ENCODE measurements at places on chromosomes 4 and X.

DNA sequence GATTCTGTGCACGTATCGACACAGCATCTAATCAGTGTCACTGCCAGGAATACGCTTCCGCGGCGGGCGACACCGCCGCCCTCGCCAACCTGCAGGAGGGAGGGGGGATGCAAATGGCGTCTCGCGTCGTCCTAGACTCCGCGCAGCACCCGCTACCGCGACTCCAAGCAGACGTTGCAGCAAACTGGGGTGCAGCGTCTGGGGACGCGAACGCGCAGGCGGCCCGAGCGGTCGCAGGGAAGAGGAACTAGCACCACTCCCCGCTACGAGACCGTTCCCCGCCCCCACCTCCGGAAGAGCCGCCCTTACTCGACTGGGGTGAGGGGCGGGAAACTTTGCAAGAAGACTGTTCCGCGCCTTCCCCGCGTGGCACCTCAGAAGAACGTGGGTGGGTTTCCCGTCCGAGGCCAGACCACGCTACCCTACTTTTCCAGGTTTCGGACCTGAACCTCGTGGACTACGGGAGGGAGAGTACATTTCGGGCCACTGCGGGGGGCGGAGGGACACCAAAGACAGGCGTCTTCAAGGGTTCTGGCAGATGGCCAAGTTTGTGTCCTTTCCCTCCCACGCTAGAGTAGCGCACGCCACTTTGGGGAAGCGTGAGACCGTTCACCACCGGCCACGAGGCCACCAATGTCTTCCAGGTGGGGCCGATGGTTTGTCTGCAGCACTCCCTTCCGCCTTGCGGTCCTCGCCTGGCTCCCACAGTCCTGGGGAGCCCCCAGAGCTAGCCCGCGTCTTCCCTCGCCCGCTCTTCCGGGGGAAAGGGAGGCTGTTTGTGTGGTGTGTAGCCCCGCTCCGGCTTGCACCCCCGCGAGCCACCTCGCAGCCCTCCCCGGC, 78.0 kb upstream of the BCOR start:
- DNase-seq, result peak; percentile 64

GRCh38 chrX:79400623-79401022, 33.5 kb upstream of the ITM2A start:
- no peak for DNase-seq

DNA sequence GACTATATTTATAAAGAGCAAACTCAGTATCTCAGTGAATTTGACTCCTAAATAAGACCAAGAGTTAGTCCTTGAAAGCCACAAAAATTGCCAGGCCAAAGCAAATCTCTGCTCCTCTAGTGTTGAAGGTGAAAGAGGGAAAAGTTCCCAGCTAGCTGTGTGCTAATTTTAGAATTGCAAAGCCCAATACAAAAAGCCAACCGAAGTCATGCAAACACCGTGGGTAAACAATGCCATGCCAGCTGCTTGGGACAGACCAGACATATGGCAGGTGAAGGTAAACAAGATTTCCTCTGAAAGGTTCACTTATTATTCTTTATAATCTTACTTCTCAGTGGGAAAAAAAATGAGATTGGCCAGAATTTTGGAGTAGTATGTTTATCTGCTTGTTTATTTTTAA, 80.5 kb upstream of the LNX1 start:
- DNase-seq, result no peak

- DNase-seq, result no peak
These were observed at the start of gene TLR10 for GRCh38 chr4:38782452-38783108. Gene TLR10, minus strand, starts transcription at chr4:38782990. Its CDS starts 7,400 bp downstream, at chr4:38775590.

DNA sequence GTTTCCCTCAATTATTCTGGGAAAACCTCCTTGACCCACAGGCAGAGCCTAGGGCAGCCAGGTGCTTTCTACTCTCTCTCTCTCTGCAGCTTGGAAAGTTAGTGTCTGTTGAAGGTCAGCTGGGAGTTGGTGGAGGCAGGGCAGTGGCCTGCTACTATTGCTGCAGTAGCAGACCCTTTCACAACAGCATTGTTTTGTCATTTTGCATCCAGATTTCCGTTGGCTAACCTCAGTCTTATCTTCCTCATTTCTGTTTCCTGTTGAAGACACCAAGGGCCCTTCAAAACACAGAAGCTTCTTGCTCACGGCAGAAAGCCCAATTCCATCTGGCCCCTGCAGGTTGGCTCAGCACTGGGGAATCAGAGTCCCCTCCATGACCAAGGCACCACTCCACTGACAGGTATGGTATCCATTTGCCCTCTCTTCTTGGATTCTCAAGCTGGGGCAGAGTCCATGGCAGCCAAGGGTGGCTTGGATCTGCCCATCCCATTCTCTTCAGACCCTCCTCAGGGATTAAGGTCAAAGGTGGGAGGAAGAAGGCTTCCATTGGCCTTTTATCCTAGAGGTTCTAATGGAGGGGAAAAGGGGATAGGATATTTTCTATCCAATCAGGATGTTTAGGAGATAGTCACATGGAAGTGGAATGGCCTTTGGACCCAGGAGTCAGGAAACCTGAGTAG, 24.6 kb downstream of the VSIG4 start:
- DNase-seq, result no peak

GRCh38 chr4:60344908-60345307, 855.2 kb upstream of the ADGRL3 start:
- DNase-seq, result no peak

- DNase-seq, result no peak
These were observed 60.8 kb downstream of the SPCS3 start for GRCh38 chr4:176380352-176381157.

- no peak for DNase-seq
These were observed 66.3 kb downstream of the TSPAN7 start for GRCh38 chrX:38627683-38628082.

DNA sequence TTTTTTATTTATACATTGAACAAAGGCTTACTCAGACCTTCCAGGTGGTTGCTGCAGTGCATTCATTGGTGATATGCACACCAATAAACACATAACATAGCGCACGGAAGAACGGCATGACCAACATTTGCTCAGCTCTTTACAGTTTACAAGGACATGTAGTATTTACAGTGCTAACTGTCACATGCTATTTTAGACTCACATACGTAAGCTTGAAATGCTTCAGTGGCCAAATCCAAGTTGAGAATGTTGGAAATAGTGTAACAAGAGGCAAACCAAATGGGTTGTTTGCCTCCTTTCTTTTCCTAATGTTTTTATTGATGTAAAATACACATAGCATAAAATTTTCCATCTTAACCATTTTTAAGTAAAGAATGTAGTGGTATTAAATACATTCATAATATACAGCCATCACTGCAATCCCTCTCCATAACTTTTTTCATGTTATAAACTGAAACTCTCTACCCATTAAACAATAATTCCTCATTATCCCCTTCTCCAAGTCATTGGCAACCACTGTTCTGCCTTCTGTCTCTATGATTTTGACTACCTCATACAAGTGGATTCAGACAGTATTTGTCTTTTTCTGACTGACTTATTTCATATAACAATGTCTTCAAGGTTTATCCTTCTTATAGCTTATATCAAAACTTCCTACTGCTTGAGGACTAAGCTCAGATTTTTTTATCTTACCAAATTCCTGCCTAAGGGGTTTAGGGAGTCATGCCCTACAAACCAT, 1722.9 kb upstream of the AGA start:
- no peak for DNase-seq

GRCh38 chr4:6779667-6780565, 2.6 kb upstream of the KIAA0232 start:
- DNase-seq, result no peak

GRCh38 chrX:115134382-115134781, 54.8 kb upstream of the RBMXL3 start:
- no peak for DNase-seq

DNA sequence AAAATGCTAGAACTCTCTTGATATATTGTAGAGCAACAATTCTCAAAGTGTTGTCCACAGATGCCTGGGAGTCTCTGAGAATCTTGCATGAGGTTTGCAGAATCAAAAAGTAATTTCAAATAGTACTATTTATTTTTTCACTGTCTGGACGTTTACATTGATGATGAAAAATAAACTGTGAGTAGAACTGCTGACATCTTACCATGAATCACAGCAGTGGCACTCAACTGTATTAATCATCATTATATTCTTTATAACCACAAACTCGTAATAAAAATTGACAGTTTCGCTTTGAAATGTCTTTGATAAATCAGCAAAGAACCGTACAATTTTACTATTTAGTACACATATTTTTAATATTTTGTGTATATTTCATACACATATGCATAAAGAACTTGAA, 94.5 kb downstream of the NAF1 start:
- no peak for DNase-seq

- DNase-seq, result no peak
These were observed 138.4 kb downstream of the SPANXN3 start for GRCh38 chrX:143378851-143379250.

DNA sequence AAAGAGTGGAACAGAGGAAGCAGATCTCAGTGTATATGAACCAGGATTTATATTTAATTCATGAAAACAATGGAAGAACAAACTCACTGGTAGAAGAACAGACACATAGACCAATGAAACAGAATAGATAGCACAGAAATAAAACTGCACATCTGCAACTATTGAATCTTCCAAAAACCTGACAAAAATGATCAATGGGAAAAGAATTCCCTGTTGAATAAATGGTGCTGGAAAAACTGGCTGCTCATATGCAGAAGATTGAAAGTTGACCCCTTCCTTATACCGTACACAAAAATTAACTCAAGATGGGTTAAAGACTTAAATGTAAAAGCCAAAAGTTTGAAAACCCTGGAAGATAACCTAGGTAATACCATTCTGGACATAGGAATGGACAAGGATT, 391.0 kb downstream of the MAGEB5 start:
- no peak for DNase-seq

- DNase-seq, result no peak
These were observed 94.6 kb downstream of the IRS4 start for GRCh38 chrX:108641589-108642272.

- no peak for DNase-seq
These were observed 201.0 kb downstream of the SPRY1 start for GRCh38 chr4:123597586-123597985.

DNA sequence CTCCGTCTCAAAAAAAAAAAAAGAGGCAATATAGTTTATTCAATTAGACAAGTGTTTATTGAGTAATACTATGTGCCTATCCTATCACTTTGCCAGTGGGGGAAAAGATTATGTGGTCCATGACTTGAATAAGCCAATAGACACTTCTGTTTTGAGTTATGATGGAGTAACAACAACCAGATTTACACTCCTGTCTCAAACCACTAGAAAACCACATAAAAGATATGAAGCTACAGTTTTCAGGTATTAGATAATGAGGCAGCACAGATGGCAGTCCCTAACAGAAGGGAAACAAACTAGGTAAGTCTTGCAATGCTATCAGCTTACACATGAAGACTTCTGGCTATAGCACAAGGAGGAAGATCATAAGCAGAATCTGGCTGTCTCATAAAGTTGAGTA, 22.5 kb downstream of the NFXL1 start:
- no peak for DNase-seq

- DNase-seq, result no peak
These were observed 152.2 kb upstream of the PPARGC1A start for GRCh38 chr4:24042094-24042493.

- no peak for DNase-seq
These were observed 18.3 kb downstream of the C4orf50 start for GRCh38 chr4:5999830-6000365.

DNA sequence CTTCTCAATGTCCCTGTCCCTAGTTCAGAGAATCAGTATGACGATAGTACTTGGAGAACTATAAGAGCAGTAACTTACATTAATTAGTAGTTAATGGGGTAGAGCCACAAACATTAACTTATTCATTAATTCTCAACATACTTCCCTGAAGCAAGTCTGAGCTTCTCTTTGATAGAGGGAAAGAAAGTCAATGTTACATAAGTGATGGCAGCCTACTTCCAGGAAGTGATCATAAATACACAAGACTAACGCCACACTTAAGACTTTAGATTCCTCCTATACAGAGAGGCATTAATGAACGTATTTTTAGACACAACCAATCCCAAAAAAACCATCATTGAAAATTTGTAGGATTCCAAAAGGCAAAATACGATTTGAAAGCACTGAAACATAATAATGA, 33.8 kb downstream of the TSPAN5 start:
- DNase-seq, result no peak

- DNase-seq, result no peak
These were observed 146.4 kb upstream of the EDNRA start for GRCh38 chr4:147334478-147334877.

- DNase-seq, result peak; percentile 7
These were observed 170.7 kb downstream of the SLIT2 start for GRCh38 chr4:20422398-20422797.

- DNase-seq, result no peak
These were observed 1621.9 kb downstream of the PCDH7 start for GRCh38 chr4:32342054-32342453.

- no peak for DNase-seq
These were observed 42.5 kb upstream of the BBS12 start for GRCh38 chr4:122689972-122690371.

DNA sequence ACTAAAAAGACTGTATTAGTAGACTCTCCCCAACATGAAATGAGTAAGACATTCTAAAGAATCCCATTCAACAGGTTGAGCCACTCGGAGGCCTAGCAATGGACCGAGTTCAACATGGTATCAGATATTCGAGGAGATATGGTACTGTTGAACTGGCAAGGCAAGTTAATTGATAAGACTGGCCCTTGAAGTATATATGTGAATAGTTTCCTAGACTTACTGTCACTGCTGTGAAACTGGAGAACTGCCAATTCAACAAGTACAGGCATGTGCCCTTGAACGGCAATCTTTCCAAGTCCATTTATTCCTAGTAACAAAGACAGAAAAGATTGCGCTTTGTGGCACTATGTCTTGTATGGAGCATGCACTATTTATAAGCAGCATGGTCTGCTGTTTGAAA, 24.4 kb downstream of the FAT1 start:
- DNase-seq, result no peak

DNA sequence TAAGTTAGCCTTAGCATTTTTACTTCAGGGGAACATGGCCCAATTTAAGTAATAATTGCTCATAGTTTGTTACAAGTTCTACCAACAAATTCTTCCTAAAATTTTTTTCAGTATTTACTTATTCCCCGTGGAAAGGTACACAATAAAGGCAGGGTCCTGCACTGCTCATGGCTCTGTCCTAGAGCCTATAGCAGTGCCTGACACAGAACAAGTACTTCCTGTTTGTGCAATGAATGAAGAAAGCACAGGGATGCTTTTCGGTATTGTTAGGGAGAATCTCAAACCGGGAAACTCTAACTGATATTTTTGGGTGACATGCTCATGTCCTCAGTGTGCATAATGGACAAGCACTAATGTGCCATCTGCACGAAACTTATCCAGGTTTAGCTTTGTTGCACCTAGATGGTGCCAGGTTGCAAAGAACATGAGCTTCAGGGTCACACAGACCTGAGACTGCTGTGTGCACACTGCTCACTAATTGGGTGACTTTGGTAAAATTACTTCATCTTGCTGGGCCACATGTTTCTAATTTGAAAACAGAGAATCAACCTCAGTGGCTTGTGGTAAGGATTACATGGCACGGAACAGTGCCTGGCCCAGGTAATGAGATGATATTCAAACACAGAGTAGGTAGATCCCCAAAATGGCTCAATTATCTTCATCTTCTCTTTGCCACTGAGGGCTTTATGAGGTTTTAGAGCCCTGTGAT, 175.8 kb upstream of the NPY2R start:
- no peak for DNase-seq

GRCh38 chr4:28973587-28974350, 1746.4 kb upstream of the PCDH7 start:
- DNase-seq, result no peak

GRCh38 chrX:139559383-139560042, 29.0 kb downstream of the F9 start:
- no peak for DNase-seq

- no peak for DNase-seq
These were observed 63.3 kb upstream of the RELL1 start for GRCh38 chr4:37749398-37749988.

All from stimulated activated CD4-positive, alpha-beta T cell treated with anti-CD3 and anti-CD28 coated beads, Interleukin-15, amount 100 ng/mL, for 48 hours (primary cell).